ENCODE measurements at places on chromosomes 16 and 17.

GRCh38 chr17:43917016-43917347 is 9.6 kb upstream of the MPP2 start:
- DNase-seq, result no peak

GRCh38 chr16:64312980-64313379 is 808.9 kb downstream of the CDH11 start:
- DNase-seq, result no peak

DNA sequence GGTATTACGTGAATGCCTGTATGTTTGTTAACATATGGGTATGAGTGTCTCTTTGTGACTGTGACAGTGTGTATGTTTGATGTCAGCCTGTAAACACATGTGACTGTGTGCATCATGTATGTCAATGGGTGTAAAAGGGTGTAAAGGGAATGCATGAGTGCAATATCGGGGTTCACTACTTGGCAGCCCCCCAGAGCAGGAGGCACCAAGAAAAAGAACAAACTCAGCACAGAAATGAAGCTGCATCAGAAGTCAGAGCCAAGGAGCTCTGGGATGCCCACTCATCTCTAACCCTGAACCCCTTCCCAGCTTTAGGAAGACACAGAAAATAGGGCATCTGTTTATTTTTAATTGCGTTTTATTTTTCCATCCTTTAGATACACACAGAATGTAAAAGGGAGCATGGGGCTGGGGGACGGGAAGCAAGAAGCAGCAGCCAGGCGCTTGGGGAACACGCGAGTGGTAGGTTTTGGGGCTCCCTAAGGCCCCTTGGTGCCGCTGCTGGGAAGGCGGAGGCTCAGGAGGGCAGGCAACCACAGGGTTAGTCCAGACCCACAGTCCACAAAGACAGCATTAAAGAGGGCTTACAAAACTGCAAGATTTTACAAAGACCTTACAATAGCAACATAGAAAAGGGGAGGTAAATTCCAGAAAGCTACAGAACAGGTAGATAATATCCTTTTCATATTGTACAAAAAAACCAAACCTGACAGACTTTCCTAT is 2.3 kb upstream of the HOXB6 start:
- DNase-seq, result no peak

GRCh38 chr16:89917773-89918452 is 749 bp upstream of the MC1R start:
- DNase-seq, result peak; percentile 60

- DNase-seq, result no peak
These were observed 72.7 kb downstream of the GNAO1 start for GRCh38 chr16:56263711-56264608.
